ENCODE measurements at places on chromosomes 6 and 20.

- DNase-seq: no peak
These were observed 597.4 kb upstream of the HS3ST5 start for GRCh38 chr6:114940181-114940580.

GRCh38 chr6:42339991-42340401 lies 111.7 kb downstream of the TRERF1 start:
- DNase-seq: peak; percentile 74

DNA sequence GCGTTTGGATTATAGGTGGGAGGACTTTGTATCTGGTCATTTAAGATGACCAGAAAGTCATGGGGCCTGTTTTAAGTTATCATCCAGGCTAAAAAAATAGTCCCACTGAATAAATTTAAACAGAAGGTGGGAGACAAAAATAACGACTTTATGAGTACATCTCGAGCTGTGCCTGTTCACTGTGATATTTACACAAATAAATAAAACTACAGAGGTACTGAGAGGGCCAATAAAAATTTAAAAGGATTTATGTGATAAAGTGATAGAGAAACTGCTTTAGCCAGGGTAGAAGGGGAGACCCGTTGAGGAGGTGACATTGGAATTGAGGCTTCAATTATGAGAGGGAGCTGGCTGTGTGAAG lies 53.4 kb upstream of the PMEPA1 start:
- DNase-seq: no peak

GRCh38 chr6:55636406-55637102 lies 57.6 kb upstream of the HMGCLL1 start:
- no peak for DNase-seq

DNA sequence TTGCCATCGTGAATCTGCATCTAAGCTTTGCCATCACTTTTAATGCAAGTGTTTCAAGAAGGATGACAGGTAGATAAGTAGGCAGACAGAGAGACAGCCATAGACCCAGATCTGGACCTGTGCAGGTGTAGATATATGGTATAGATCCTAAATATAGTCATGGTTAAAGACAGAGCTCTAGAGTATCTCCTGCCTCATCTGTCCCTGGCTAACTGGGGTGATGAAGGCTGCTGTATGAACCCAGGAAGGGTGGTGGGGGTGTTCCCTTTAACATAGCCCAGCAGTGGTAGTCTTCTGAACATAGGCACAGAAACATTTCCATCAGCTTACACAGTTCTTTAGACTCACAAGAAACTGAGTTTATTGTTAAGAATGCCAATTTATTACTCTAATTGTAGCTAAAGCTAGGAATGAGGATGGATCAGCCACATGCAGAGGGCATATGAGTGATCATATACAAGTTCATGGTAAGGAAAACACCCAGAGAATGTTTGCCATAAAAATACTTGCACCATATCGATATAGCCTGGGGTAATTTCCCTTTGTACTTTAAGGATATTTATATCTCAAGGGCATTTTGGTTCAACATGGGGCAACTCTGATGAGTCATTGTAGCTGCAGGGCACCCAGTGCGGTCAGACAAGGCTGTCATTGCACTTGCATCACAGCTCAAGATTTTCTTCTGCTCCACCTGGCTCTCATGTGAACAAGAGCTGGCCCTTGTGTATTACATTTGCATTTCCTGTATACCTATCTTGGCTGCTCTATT lies 587.2 kb downstream of the EPM2A start:
- DNase-seq: no peak
